ENCODE measurements at places on chromosomes 12 and 14.

- H3K36me3 ChIP-seq: no peaks in the 10 kb centered on the region
- H3K4me1 ChIP-seq: no peaks in the 10 kb centered on the region
- DNase-seq: no peak
- H3K27ac ChIP-seq: no peak overlapping the region
- H3K27me3 ChIP-seq: no peaks in the 10 kb centered on the region
- H3K4me3 ChIP-seq: no peak overlapping the region
These were observed 435.4 kb downstream of the TMTC2 start for GRCh38 chr12:83121897-83122622.

GRCh38 chr12:98418357-98419075 lies 96.9 kb upstream of the TMPO start:
- DNase-seq: no peak
- H3K27ac ChIP-seq: no peak overlapping the region
- H3K4me1 ChIP-seq: no peaks in the 10 kb centered on the region

DNA sequence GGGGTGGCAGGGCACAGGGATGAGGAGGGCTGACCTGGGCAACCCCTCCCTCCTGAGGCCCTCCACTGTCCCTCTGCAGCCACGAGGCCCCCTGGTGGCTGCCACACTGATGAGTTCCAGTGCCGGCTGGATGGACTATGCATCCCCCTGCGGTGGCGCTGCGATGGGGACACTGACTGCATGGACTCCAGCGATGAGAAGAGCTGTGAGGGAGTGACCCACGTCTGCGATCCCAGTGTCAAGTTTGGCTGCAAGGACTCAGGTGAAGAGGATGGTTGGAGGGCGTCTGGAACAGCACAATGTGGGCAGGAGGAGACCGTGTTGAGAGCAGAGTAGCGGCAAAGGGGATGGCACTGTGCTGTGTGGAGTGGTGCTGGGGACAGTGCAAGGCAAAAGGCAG lies 25.7 kb upstream of the LRP1-AS start:
- H3K4me3 ChIP-seq: no peak overlapping the region
- H3K36me3 ChIP-seq: peaks cover 1% of the 10 kb centered on the region
- peak overlapping the region; percentile 58 for H3K27ac ChIP-seq
- no peak for DNase-seq
- H3K4me1 ChIP-seq: no peaks in the 10 kb centered on the region

DNA sequence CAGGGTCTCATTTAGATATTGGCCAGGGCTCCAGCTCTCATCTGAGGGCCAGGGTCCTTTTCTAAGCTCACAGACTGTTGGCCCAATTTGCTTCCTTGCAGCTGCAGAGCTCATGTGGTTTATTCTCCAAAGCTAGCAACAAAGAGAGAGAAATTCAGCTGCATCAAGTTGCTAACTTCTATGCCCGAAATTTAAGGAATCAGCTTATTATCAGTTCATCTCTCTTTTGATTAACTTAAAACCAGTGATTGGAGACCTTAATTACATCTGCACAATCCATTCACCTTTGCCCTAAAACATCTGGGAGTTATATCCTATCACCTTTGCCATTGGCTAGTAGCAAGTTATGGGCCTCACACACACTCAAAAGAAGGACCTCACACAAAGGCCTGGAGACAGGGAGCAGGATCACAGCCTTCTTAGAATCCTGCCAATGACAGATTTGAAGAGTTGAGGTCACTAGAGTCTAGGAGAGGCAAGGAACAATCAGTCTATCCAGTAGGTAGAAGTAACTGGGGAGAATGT lies 258.8 kb upstream of the GARIN6 start:
- no peaks in the 10 kb centered on the region for H3K36me3 ChIP-seq
- DNase-seq: no peak
- no peak overlapping the region for H3K4me3 ChIP-seq
- H3K27ac ChIP-seq: no peak overlapping the region

GRCh38 chr14:91365552-91365951 lies 52.1 kb downstream of the CCDC88C start:
- H3K27ac ChIP-seq: peak overlapping the region; percentile 94
- peak overlapping the region; percentile 75 for H3K4me3 ChIP-seq
- peaks cover 22% of the 10 kb centered on the region for H3K36me3 ChIP-seq
- peaks cover 80% of the 10 kb centered on the region for H3K4me1 ChIP-seq
- no peaks in the 10 kb centered on the region for H3K27me3 ChIP-seq

- peaks cover 46% of the 10 kb centered on the region for H3K4me1 ChIP-seq
- no peaks in the 10 kb centered on the region for H3K27me3 ChIP-seq
- no peak for DNase-seq
- H3K4me3 ChIP-seq: peak overlapping the region; percentile 91
These were observed 839 bp downstream of the FICD start for GRCh38 chr12:108515916-108516315.

DNA sequence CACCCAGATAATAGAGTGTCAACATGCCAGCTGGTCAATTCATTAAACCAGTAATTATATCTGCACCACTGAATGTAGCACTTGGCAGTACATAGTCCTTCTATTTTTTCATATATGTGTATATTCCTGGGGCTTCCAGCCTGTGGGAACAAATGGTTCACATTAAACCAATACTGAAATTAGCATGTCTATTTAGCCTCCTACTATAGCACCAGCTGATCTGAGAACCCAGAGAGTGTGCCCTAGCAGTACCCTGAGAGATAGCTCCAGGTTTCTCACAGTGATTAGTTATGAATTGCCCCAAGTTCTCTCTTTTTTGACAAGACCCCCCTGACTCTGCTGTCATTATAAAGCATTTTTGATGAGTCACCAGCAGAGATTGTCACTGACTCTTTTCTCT lies 1097.3 kb upstream of the FLRT2 start:
- DNase-seq: no peak
- H3K4me1 ChIP-seq: no peaks in the 10 kb centered on the region
- H3K4me3 ChIP-seq: no peak overlapping the region
- H3K27ac ChIP-seq: no peak overlapping the region
- no peaks in the 10 kb centered on the region for H3K27me3 ChIP-seq
- no peaks in the 10 kb centered on the region for H3K36me3 ChIP-seq
